ENCODE measurements at places on chromosomes 16 and 17.

DNA sequence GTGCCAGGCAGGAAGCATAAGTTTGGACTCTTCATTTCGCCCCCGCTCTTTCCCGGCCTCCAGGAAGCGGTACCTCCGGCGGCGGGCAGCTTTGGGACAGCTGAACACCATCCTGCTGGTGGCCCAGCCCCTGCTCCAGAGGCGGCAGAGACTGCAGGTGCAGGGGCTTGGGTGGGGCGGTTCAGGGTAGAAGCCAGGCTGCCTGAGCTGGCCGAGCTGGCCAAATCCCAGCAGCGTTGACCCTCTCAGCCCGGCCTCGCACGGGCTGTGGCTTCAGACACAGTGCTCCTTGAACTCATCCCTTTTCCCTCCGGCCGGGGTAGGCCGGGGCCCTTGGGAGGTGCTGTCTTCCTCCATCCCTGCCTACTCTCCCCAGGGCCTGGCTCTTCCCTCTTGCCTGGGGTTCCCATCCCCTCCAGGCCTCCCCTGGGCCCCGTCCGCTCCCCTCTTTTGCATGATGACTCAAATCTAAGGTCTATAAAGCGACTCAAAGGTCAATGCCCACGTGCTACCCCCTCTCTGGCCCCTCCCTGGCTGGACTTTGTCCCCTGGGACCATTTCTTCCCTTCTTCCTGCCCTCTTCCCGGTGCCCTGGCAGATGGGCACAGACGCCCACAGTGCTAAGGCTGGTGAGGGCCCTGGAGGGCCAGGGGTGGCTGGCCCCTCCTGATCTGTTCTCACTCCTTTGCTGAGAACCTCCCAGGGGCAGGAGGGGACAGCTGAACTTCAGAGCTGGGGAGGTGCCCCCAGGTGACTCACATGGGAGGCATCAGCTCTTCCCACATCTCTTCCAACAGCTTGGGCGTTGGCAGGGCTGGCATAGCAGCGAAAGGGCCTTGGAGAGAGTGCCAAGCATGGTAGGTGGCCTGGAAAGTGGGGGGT is 22.7 kb downstream of the MYO15B start:
- DNase-seq: no peak

- no peak for DNase-seq
These were observed 185.8 kb downstream of the HS3ST3A1 start for GRCh38 chr17:13415871-13416416.

- no peak for DNase-seq
These were observed 225.2 kb downstream of the HAPSTR1 start for GRCh38 chr16:9316615-9317014.

DNA sequence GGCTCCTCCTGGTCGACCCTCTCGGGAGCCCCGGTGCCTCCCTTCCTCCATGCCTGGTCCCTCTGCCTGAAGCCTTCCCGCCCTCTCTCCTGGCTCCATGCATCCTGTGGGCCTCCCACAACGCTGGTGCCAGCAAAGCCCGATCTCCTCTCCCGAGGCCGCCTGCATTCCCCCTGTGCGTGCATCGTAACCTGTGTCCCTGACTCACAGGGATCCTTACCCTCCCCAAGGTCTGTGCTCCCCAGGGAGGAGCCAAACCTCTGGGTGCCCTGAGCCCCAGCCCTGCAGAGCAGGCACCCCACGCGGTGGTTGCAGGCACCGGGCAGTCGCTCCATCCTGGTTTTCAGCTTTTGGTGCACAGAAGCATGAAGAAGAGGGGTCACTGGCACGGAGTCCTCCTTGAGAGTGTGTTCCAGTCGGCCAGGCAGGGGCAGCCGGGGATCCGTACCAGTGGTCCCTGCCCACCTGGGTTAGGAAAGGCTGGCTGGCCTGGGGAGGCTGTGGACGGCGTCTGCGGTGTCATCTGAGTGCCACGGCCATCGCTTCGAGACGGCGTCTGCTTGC is 1.8 kb upstream of the ENPP7 start:
- DNase-seq: no peak

- no peak for DNase-seq
These were observed 77.9 kb downstream of the CCT6B start for GRCh38 chr17:34883106-34884000.

- no peak for DNase-seq
These were observed 27.9 kb downstream of the SLFN12 start for GRCh38 chr17:35404360-35404759.

GRCh38 chr16:9943121-9943520 is 239.1 kb downstream of the GRIN2A start:
- no peak for DNase-seq

- DNase-seq: no peak
These were observed 124.8 kb downstream of the STXBP4 start for GRCh38 chr17:55093353-55093752.

- DNase-seq: no peak
These were observed 9.2 kb downstream of the CDIP1 start for GRCh38 chr16:4529085-4530060.

DNA sequence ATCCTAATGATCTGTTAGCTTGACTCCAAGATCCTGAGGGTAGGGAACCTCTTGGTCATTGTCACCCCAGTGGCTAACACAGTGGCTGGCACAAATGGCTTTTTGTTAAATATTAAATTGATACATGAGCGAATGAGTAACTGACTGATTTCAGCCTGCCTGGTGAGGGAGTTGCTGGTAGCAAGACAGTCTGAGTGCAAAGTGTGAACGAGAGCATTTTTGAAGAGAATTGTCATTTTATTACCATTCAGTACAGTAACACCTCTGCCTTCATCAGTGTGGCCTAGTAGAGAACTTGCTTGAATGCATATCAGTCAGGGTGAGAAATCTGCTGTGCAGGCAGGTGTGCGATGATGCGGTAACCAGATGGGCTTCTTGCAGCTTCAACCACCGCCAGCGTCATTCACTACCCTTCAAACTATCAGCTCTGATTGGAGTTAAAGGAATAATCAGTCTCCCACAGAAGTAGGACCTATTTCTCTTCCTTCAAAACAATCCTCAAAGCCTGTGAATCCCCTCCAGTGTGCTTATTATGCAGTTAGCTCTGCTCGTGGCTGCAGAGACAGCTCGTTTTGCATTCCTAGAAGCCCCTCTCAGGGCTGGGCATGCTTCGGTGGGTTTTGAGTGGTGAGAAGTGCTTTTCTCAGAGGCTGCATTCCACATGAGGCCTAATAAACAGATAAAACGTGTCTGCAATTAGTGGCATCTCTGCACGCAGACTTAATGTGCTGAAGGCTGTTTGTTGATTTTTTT is 29.0 kb downstream of the HEXIM2 start:
- DNase-seq: no peak

DNA sequence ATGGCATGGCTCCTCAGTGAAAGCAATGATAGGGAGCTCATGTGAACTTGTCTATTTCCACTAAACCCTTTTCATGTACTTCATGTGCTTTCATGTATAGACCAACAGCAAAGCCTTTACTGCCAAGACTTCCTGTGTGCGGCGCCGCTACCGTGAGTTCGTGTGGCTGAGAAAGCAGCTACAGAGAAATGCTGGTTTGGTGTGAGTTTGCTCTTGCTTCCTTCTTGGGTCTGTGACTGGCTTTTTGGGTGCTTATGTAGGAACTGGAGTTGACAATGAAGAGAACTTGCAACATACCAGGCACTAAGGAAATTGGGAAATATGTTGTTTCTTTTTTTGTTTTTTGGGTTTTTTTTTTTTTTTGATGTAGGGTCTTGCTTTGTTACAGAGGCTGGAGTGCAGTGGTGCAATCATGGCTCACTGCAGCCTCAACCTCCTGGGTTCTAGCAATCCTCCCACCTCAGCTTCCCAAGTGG is 5.7 kb downstream of the SNX11 start:
- DNase-seq: no peak

DNA sequence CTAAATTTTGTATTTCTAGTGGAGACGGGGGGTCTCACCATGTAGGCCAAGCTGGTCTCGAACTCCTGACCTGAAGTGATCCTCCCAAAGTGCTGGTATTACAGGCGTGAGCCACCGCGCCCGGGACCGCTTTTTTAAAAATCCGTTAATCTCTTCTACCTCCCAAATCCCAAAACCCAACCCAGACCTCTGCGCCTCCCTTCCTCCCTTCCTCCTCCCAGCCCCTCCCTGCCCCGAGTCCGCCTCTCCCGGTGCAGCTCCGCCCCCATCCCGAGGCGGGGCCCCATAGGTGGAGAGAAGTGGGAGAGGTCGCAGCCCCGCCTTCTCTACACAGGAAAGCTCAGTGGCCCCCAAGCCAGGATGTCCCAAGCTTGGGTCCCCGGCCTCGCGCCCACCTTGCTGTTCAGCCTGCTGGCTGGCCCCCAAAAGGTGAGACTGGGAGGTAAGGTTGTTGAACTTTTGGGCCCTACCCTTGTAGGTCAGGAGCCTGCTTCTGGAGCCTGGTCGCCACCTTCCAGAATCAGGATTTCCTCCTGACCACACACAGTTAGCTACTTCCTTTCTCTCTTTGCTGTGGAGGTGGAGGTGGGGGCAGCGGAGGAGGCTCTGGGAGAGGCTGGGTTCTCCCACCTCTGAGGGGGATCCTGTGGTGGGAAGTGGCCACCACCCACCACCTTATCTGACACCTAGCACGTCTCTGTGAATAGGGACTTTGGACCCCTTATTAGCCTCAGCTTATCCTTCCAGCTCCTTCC is at the start of gene TMEM92:
TMEM92 (plus strand) TSS at position 325 of the 755 bp plus-strand sequence; CDS start at position 361, 36 bp downstream.
- DNase-seq: no peak

GRCh38 chr16:56417138-56417537 is 8.2 kb downstream of the AMFR start:
- DNase-seq: no peak
